ENCODE measurements at places on chromosomes 3 and 15. TPM values are rescaled to one million over a fixed set of nuclear protein-coding genes. Genes with fewer than 3 reads are reported as not detected.

DNA sequence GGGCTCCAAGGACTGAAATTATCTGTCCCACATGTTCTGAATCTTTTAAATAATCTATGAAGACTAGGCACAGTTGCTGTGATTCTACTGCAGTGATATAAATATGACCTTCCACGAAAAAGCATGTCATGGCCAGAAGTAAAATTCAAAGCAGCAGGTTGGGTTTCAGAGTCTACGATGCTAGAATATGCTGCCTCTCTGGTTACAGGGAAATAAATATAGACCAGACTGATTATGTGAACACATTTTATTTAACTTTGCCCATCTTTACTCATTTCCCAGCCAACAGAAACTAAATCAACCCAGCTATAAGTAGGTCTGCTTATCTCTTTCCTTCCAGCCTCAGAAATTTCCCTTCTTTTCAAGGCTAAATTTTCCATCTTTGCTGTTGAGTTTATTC, 19.9 kb upstream of the TM6SF1 start:
- no peaks in the 10 kb centered on the region for H3K36me3 ChIP-seq
- no peak for DNase-seq
- H3K4me3 ChIP-seq = no peak overlapping the region
- peaks cover 3% of the 10 kb centered on the region for H3K27me3 ChIP-seq
- no peak overlapping the region for H3K27ac ChIP-seq

DNA sequence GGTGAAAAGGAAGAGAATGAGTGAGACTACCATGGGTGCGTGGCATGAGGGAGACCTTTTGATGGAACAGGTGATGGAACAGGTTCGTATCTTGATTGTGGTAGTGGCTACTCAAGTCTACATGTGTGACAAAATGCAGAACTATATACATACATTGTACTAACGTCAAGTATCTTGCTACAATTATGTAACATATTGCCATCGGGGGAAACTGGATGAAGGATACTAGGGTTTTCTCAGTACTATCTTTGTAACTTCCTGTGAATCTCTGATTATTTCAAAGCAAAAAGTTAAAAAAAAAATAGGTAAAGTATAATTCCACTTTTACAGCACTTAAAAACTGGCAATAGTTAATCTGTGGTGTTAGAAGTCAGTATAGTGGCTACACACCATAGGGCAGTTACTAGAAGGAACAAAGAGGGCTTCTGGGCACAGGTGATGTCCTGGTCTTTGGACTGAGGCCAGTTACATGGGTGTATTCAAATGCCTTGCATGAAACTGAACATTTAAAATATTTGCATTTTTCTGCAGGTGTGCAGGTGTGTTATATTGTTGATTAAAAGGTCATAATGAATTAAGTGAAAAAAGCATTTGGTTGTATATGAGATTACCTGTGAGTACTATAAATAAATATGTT, 61.4 kb downstream of the LRRK1 start:
- H3K36me3 ChIP-seq = no peaks in the 10 kb centered on the region
- H3K27ac ChIP-seq = no peak overlapping the region
- no peaks in the 10 kb centered on the region for H3K4me1 ChIP-seq
- no peak overlapping the region for H3K4me3 ChIP-seq

DNA sequence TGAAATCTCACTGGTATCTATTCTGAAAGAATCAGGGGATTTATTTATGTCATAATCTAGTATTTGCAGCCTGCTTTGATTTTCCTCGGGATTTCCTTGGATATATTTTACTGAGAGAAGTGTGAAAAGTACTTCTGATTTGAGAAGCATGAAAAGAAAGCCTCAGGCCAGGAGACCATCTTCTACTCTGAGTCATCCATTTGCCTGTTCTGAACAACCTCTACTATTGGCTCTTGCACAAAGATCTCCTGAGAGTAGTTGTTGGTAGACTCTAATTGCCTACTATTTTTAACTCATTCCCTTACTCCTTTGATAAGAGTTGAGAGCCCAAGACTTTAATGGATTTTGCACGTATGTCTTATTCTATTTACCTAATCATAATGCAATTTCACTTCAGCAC, 318.9 kb downstream of the BCHE start:
- no peak for DNase-seq
- H3K4me3 ChIP-seq = no peak overlapping the region
- no peaks in the 10 kb centered on the region for H3K36me3 ChIP-seq
- no peaks in the 10 kb centered on the region for H3K4me1 ChIP-seq
- H3K27ac ChIP-seq = no peak overlapping the region
- no peaks in the 10 kb centered on the region for H3K27me3 ChIP-seq

GRCh38 chr15:79088426-79089205, 2.0 kb downstream of the RASGRF1 start:
- peaks cover 77% of the 10 kb centered on the region for H3K27me3 ChIP-seq
- no peaks in the 10 kb centered on the region for H3K36me3 ChIP-seq
- no peak overlapping the region for H3K4me3 ChIP-seq
- no peak overlapping the region for H3K27ac ChIP-seq
- peaks cover 20% of the 10 kb centered on the region for H3K4me1 ChIP-seq
- no peak for DNase-seq

GRCh38 chr15:83940136-83940535, 286.2 kb downstream of the ADAMTSL3 start:
- no peaks in the 10 kb centered on the region for H3K36me3 ChIP-seq
- no peak overlapping the region for H3K27ac ChIP-seq
- no peaks in the 10 kb centered on the region for H3K27me3 ChIP-seq
- no peak overlapping the region for H3K4me3 ChIP-seq
- no peaks in the 10 kb centered on the region for H3K4me1 ChIP-seq

DNA sequence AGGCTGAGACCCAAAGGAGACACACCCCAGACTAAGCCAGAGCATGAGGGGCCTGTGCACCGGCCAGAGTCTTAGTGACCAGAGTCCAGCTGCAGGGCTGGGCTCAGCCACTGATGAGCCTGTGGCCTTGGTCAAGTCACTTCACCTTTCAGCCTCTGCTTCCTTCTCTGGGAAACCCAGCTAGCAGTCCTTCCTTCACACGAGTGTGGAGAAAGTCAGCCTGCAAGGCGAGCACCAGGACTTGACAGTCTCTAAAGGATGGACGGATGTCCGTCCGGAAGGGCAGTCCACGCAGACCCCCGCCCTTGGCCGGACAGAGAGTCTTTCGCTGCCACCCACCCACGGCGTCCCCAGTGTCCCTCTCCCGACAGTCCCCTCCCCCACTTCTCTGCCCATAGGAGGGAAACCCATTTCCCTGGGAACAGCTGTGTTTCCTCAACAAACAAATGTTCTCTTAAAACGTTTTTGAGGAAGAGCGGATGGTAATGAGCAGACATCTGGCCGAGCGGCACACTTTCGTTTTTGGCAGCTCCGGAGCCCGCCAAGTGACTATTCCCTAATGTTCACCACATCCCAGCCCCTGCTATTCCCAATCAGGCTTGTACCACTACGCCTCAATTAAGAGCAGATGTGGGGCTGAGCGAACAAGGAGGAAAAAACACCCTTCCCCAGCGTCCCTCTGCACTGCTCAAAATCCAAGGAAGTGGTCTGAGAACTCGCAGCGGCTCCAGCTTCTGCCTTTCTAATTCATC, 129.1 kb upstream of the SMAD3 start:
- peak overlapping the region; percentile 7 for H3K4me3 ChIP-seq
- H3K4me1 ChIP-seq = peaks cover 10% of the 10 kb centered on the region
- DNase-seq = peak; percentile 91
- H3K36me3 ChIP-seq = no peaks in the 10 kb centered on the region
- H3K27ac ChIP-seq = peak overlapping the region; percentile 41
- H3K27me3 ChIP-seq = no peaks in the 10 kb centered on the region

- H3K4me3 ChIP-seq = no peak overlapping the region
- H3K4me1 ChIP-seq = peaks cover 25% of the 10 kb centered on the region
- no peaks in the 10 kb centered on the region for H3K27me3 ChIP-seq
- DNase-seq = peak; percentile 22
These were observed 68.4 kb downstream of the PPCDC start for GRCh38 chr15:75091814-75092213.

DNA sequence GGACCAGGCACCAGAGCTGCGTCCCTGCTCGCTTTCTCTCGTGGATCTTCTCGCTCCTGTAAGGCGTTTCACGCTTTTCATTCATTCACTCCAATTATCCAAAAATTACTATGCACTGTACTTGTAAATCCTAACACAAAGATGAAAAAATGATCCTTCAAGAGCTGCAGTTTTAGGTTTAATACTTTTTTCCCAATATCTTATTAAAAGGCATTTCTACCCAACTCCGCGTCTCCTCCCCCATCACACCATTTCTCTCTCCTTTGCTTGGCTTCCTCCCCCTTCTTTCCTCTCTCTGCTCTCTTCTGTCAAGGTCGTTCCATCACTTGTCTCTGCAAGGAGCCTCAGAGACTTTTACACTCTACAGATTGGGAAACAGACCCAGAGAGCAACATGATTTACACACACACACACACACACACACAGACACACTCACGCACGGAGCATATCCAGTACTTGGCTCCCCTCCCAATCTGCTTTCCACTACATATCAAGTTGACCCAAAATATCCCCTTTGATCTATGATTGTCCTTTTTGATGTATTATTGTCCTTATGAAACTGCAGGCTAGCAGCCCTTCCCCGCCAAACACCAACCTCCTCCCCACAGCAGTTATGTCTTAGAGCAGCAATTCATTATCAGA, 479 bp upstream of the CLDN1 start:
- no peaks in the 10 kb centered on the region for H3K36me3 ChIP-seq
- peaks cover 25% of the 10 kb centered on the region for H3K27me3 ChIP-seq
- no peak for DNase-seq
- peak overlapping the region; percentile 78 for H3K27ac ChIP-seq

- peaks cover 11% of the 10 kb centered on the region for H3K4me1 ChIP-seq
- peak; percentile 83 for DNase-seq
These were observed 61.5 kb downstream of the IQSEC1 start for GRCh38 chr3:13011573-13012220.

DNA sequence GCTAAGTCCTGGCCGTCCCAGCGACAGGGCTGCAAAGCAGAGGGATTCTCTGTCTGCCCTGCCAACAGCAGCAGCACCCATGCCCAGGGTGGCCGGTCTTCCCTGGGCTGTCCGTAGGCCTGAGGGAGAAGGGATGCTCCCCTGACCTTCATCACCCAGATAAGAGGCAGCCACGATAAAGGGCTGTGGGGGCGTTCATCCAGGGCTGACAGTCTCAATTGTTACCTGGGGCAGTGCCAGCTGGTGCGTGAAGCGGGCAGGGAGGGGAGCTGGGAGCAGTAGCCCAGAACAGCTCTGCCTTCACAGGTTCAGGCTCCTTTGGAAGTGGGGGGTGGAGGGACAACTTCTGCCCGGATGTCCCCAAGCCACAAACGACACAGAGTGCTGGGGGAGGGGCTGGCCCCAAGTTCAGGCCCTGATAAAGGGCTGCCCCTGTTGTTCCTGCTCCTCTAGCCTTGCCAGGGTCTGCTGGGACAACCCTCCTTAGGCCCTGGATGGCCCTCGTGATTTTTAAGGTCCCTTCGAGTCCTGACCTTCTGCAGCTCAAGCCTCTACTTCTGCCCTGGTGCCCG, 94.7 kb downstream of the RAB11A start:
- no peak overlapping the region for H3K27ac ChIP-seq
- DNase-seq = no peak
- no peaks in the 10 kb centered on the region for H3K36me3 ChIP-seq
- H3K4me1 ChIP-seq = no peaks in the 10 kb centered on the region

DNA sequence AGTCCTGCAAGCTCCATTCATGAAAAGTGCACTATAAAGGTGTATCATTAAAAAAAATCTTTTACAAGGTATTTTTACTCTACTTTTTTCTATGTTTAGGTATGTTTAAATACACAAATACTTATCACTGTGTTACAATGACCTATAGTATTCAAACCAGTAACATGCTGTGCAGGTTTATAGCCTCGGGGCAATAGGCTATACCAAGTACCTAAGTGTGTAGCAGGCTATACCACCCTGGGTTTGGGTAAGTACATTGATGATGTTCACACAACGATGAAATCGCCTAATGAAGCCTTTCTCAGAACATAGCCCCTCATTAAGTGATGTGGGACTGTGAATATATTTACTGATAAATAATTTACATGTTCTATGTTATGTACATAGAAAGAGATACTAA, 104.6 kb downstream of the ATP1B3 start:
- H3K4me3 ChIP-seq = no peak overlapping the region
- no peak for DNase-seq
- H3K4me1 ChIP-seq = no peaks in the 10 kb centered on the region
- no peak overlapping the region for H3K27ac ChIP-seq

DNA sequence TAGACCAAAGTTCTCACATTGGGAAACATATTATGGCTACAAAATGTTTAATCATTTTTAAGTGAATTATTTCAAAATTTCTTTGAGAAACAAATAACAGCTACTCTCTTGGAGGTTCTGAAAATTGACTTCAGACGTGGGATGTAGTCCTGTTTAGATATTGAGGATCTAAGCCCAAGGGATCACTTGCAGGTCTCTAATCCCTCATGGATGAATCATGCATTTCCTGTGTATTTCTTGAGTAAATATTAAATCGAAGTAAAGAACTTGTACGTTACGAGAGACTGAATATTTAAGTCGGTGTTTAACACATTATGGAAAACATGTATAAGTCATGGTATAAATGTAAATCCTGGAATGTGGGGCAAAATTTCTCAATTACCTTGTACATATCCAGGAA, 119.8 kb downstream of the EPHA3 start:
- no peak overlapping the region for H3K4me3 ChIP-seq
- H3K36me3 ChIP-seq = no peaks in the 10 kb centered on the region
- H3K4me1 ChIP-seq = no peaks in the 10 kb centered on the region
- DNase-seq = no peak
- H3K27me3 ChIP-seq = no peaks in the 10 kb centered on the region

DNA sequence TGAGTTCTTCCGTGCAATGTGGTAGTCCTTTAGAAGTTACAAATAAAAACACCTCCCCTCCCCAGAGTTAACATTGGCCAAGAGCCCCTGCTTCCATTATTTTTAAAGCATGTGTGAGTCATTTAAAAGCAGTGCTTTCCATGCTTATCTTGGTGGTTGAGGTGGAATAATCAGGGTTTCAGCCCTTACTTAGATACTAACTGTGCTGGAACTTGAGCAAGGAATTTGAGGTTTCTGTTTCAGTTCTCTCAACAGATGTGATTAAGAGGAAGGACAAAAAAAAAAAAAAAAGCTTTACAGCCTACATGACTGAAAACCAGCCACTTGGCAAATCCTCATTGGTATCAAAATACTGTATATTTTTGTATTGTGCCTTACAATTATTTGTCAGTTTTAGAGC, 64.5 kb downstream of the CGNL1 start:
- H3K4me1 ChIP-seq = no peaks in the 10 kb centered on the region
- H3K36me3 ChIP-seq = no peaks in the 10 kb centered on the region
- peak overlapping the region; percentile 35 for H3K27ac ChIP-seq
- H3K27me3 ChIP-seq = no peaks in the 10 kb centered on the region
- no peak for DNase-seq

DNA sequence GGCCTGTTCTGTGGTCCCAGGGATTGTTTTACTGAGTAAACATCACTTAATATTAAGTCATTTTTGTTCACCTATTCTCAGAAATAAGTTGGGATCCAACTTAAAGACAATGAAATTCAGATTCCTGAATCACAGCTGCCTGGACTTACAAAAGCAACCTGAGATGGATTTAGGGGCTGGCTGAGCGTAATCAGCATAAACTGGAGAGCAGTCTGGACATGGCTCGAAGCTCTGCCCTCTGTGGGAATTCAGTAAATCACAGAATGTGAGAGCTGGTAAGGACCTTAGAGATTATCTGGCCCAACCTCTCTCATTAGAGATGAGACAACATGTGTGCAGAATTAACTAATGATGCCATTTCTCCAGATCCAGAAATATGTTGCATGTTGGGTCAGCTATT, 23.7 kb downstream of the CCDC80 start:
- no peak overlapping the region for H3K27ac ChIP-seq
- DNase-seq = no peak
- no peaks in the 10 kb centered on the region for H3K4me1 ChIP-seq
- H3K36me3 ChIP-seq = no peaks in the 10 kb centered on the region
- H3K4me3 ChIP-seq = no peak overlapping the region

Gene PDE8A
- total RNA-seq = 31.3 TPM

Gene GLT8D1
- total RNA-seq = 58.6 TPM

Gene CLDN11
- total RNA-seq = 9.9 TPM

Measured in left lung (tissue), 14 donors.